Trophoblast cell (in vitro differentiated cells and primary cell): ENCODE measurements at places on chromosomes 3 and 15.

DNA sequence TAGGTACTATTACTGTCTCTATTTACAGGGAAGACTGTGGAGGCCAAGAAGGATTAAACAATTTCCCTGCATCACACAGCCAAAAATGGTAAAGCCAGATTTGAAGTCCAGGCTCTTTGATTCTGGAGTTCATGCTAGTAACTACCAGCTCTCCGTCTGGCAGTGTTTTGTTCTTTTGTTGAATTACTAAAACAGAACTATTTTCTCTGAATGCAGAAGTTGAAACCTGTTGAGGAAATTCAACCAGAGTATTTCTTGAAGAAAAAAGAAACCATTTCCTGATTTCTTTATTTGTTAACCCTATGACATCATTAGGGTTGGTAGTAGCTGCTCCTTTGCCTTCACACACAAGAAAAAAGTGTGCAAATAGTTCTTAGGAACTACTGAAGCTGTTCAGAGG is 34.3 kb downstream of the CRTC3 start:
- DNase-seq, result no peak

GRCh38 chr3:187648177-187648576 is 22.0 kb downstream of the SST start:
- DNase-seq, result no peak

DNA sequence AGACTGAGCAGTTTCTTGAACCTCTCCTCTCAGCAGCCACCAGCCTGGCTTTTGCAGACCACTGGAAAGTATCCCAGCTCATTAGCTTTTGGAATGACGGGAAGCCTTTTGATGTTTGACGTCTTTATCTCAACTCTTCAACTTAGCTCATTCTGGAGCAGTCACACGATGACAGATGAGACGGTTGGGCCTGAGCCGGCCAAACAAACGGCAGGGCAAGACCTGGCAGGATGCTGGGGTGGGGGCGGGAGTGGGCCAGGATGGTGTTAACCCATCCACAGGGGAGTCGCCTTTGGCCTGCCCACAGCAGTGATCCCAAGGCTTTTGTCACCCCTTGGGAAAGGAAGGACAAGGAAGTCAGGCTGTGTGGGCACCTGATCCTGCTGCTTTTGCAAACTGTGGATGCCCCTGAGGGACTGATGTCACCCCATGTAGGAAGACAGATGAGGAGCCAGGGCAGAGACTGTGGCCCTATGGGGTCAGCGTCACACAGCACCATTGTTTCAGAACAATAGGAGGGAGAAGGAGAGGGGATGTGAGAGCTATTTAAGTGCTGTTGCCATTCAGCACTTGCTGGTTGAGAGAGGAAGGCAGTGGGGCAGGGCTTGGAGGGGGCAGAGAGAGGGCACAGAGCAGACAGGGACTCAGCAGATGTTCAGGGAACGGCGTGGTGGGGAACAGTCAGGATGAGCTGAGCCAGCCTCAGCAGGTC is 121.9 kb upstream of the CTDSPL start:
- no peak for DNase-seq

GRCh38 chr3:117282566-117282965 is 573.0 kb downstream of the TUSC7 start:
- no peak for DNase-seq

- no peak for DNase-seq
These were observed 457 bp upstream of the DNAJA4 start for GRCh38 chr15:78263907-78264303.

- DNase-seq, result no peak
These were observed 407.3 kb downstream of the NAALADL2 start for GRCh38 chr3:175266478-175266877.

- no peak for DNase-seq
These were observed 292.4 kb downstream of the PDCD6IP start for GRCh38 chr3:34090876-34091275.

GRCh38 chr15:45021348-45021747 is 1.6 kb upstream of the SORD start:
- no peak for DNase-seq

GRCh38 chr15:70772402-70772801 is 9.0 kb upstream of the UACA start:
- peak; percentile 39 for DNase-seq

GRCh38 chr3:8503871-8504610 is 2.4 kb downstream of the LMCD1 start:
- no peak for DNase-seq

DNA sequence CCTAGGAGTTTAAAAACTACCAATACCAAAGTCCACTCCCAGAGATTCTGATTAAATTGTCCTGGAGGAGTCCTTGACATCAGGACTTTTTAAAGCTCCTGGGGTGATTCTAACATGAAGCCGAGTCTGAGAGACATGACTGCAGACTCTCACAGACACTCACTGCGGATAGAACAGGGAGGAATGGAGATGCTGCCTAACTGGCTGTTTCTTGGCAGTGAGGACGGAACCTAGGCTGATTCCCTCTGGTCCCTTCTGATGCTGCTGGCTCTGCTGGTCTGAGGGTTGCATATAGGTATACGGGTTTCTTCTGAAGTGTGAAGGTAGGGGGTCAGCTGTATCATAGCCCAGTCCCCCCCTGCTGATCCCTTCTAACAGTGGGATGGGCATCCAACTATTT is 1.3 kb upstream of the HRG start:
- no peak for DNase-seq

DNA sequence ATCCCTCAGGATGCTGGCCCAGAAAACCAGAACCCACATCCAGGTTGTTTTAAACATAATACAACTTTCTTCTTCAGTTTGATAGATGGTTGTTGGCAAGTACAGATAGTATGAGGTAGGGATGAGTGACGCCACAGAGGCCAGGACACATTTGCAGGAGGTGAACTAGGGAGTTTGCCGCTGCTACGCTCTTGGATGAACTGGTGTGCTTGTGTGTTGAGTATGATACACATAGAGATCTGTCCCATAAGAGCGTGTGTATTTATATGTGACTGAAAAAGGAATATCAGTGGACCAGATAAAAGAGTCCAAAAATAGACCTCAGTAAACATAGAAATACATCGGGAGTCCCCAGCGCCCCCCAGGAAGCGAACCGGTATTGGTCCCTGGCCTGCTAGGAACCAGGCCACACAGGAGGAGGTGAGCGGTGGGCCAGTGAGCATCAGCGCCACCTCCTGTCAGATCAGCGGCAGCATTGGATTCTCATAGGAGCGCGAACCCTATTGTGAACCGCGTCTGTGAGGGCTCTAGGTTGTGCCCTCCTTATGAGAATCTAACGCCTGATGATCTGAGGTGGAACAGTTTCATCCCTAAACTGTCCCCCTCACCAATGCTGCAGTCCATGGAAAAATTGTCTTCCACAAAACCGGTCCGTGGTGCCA is 98.1 kb downstream of the LRRK1 start:
- peak; percentile 15 for DNase-seq

DNA sequence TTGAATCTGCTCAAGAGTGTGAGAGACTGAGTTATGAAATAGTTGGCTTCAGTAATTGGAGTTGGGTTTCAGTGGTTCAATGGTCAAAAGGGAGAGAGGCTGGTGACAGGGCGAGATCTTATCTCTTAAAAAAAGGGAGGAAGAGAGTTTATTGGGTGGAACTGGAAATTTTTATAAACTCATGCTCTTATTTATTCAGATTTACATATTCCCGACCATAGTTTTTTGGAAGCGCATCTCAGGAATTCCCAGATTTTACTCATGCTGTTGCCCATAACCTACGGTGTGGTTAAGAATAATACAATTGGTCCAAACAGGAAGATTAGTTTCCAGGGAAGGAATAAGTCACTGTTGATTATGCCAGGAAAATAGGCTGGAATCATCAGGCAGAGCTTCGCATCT is 41.4 kb downstream of the CD200 start:
- no peak for DNase-seq

GRCh38 chr3:101879102-101879501 is 29.8 kb downstream of the NFKBIZ start:
- no peak for DNase-seq

DNA sequence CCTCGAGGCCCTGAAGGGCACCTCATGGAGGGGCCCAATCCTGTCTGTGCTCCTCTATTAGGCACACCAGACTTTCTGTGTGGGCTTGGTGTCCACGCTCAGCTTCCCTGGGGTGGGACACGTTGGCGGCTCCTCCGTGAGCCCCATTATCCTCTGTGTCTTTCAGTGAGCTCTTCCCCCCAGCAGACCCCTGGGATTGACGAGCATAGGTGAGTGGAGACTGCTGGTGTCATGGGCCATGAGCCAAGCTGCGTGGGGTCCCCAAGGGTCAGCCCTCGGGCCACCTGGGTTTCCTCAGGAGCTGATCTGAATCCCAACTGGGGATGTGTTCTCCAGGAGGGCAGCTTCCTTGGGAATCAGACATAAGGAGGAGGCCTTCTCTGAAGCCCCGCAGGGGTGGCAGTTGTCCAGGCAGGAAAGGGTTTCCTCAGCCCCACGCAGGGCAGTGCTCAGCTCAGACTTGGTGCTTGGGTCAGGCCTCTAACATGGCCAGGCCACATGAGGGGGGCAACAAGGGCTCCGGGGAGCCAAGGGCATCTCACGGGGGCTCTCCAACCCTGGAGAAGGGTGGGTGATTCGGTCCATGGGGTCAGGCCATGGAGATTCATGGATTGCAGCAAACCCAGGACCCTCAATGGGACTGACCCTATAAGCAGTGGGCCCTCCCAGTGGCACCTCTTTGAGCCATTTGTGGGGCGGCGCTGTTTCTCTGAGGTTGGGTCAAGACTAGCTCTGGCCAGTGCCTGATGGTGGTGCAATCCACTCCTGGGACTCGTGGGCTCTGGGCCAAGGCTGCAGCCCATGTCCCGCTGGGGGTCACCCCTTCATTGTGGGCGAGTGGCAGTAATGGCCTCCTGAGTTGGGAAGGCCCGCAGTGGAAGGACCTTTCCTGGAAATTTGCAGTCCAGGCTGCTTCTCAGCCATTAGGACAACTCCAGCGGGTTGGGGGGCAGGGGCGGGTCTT is 222.5 kb downstream of the SNRPN start:
- DNase-seq, result no peak

- DNase-seq, result no peak
These were observed 98.8 kb downstream of the SH3GL3 start for GRCh38 chr15:83545804-83546511.

DNA sequence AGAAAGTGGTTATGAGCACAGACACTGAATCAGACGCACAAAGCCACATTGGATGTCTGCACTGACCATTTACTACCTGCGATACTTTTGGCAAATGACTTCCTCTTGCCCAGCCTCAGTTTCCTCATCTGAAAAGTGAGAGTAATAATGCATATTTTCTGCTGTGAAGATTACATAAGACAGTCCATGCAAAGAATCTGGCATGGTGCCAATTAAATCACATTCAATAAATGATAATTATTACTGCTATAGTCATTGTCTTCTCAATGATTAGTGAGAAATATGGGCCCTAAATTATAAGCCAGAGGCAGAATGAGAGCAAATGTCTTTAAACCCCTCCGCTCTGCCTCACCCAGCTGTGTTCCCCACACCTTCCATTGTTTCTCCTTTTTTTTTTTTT is 16.0 kb upstream of the BCL2L10 start:
- DNase-seq, result no peak

DNA sequence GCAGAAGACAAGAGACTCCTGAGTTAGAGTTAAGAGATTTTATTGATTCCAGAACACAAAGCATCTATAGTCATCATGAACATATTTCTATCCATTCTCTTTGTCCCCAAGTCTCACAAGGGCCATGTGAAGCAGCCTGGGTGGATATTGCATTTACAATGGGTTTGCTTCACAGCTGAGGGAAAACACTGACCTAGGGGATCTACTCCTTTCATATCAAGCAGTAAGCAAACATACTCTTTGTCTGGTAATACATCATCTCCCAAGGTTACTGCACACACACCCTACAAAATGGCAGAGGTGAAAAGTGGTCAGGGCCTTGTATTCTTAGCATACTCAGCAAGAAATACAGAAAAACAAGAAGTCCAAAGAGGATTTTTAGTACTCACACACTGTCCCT is 267.7 kb upstream of the BCHE start:
- no peak for DNase-seq

- DNase-seq, result no peak
These were observed 248.7 kb upstream of the IL12A start for GRCh38 chr3:159739969-159740368.

DNA sequence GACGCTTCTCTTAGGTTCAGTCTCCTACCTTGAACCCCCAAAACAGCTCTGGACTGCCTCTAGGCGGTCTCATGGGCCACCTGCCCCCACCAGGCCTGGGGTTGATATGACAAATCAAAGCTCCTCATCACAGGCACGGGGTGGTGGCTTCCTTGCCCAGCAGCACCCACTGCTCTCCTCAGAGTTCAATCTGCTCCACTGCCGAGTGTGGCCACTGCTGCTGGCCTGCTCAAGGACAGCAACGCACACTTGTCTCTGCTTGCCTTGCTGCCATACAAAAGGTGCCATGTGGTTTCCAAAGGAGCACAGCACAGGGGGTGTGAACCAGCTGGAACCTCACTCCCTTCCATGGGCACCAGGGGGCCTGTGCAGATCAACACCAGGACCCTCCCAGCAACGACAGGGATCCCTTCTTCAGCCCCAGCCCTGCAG is 10.2 kb downstream of the KBTBD13 start:
- DNase-seq, result no peak

- DNase-seq, result no peak
These were observed 52.7 kb downstream of the SACM1L start for GRCh38 chr3:45741742-45742460.

DNA sequence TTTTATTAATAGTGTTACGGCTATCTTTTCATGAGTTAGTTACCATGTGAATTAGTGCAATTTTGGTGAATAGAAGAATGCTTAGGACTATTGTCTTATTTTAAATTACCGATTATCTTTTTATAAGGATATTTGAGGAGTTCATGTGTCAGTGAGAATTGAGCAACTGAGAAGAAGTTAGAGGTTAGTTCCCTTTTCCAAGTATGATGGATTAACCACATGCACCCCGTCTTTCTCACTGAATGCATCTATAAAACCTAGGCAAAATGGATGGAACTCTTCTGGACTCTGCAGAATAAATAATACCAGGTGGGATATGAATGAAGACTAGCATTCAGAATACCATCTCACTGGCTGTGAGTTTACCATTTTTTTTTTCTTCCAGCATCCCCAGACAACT is 74.3 kb downstream of the TCF12 start:
- DNase-seq, result no peak

GRCh38 chr3:146589899-146590508 is 15.1 kb downstream of the PLSCR5 start:
- peak; percentile 66 for DNase-seq

DNA sequence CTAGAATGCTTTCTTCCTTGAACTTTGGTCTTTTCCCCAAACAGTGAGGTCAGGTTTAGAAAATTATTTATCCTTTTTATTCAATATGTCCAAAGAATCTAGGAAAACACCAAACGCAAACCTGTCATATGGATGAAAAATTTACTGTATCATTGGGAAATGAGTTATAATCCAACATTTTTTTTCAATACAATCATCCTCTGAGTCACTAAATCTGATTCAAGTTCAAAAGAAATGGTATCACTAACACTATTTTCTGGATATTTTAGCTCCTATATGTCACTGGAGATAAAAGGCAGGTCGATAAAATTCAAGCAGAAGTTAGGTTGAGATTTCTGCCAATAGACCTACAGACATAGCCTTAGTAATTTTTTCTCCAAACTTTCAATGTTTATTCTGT is 591.6 kb upstream of the AGTR1 start:
- no peak for DNase-seq

GRCh38 chr3:64019879-64020278 is 3.4 kb downstream of the PSMD6 start:
- DNase-seq, result no peak

GRCh38 chr3:12972781-12973702 is 100.2 kb downstream of the IQSEC1 start:
- DNase-seq, result peak; percentile 60

- no peak for DNase-seq
These were observed 70.8 kb downstream of the TMCC1 start for GRCh38 chr3:129822679-129823078.
